ENCODE measurements at places on chromosomes 1 and 21.
A peak's percentile ranks its signal among the peaks of the same experiment; 100 is the strongest.

DNA sequence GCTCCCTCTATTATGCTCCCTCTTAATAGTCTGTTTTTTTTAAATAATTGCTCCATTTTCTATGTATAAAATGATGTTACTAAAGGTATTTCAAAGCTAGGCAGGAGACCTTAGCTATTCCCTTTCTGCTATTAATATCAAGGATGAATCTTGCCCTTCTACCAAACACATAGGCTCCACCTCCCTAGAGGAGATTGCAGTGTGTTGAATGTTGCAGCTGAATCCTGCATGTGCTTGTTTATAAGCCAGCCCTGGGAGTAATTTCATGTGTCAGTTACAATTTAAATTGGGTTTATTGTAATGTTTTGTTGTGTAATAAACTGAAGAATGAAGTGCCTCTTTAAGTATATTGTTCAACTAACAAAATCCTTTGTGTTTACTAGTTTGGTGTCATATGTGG lies 66.0 kb downstream of the TMEM200B start:
- DNase-seq, result no peak

GRCh38 chr1:25513666-25514065 lies 29.7 kb upstream of the LDLRAP1 start:
- DNase-seq, result no peak

DNA sequence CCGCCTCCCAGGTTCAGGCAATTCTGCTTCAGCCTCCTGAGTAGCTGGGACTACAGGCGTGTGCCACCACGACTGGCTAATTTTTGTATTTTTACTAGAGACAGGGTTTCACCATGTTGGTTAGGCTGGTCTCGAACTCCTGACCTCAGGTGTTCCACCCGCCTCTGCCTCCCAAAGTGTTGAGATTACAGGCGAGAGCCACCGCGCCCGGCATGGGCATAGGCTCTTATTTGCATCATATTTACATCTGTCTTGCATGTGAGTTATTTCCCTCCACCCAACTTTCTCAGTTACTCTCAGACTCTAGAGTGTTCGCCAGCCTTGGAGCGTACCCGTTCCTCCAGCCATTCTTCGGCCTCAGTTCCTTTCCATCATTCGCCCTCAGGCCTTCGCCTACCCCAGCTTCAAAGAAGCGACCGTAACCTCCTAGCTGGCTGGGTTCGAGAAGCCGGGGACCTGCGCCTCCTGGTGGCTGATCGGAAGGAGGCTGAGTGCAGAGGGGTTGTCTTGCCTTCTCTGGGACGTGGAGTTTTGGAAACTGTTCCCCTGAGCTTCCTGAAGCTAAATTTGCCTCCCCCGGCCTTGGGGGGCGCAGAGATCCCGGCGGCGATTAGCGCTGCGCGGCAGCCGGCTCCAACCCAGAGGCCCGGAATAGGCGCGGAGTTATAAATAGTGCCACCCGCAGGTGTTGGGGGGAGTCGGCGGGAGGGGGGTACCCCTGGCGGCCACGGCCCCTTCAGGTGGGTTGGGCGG lies 3.6 kb upstream of the ZBTB7B start:
- DNase-seq, result peak; percentile 76

GRCh38 chr1:238960071-238960470 lies 426.3 kb upstream of the CHRM3 start:
- DNase-seq, result no peak

GRCh38 chr1:178224358-178224757 lies 130.5 kb downstream of the RASAL2 start:
- DNase-seq, result no peak

- no peak for DNase-seq
Observed at GRCh38 chr1:224749916-224750315, 133.8 kb downstream of the CNIH3 start.

DNA sequence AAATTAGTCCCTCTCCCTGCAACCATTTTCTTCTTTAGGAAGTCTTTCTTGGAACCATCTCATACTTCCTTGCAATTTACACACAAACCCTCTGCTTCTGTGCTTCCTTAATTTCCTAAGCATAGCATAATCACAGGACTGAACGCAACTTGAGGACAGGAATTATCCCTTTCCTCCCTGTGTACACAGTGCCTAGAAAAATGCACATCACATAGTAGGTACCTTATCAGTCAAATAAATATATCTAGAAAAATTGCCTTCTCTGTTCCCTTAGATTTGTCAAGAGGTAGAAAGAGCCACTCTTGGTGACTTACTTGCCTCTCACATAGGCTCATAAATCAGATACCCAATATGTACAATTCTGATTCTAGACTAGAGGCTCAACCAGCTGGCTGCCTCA lies 4.9 kb downstream of the ASPM start:
- no peak for DNase-seq

- DNase-seq, result no peak
Observed at GRCh38 chr1:178573330-178573729, 60.4 kb downstream of the TEX35 start.

DNA sequence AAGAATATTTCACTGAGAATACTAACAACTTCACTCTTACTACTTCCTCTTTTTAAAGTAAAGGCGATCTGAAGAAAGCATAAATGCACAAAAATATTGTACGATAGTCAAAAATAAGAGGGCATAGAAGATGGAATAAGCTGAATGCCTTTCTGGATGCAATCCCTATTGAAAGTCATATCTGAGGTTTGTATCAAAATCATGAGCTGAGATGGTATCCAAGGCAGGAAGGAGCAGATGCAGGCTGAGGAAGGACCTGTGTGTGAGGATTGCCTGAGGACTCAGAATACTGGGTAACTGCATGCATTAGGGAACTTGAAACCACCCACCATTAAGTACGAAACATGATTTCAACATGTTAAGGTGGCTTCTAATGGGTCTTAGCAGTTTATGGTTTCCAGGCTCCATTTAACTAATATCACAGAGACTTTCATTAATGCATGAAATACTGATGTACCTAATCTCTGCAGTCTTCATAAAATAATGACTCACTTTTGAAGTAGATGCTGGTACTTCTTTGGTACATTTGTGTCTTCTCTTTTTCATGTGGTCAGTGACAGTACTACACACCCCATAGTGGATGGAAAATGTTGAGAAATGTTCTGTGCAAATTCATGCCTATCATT lies 29.6 kb upstream of the RGS1 start:
- no peak for DNase-seq
